A673 (cell line): ENCODE measurements at places on chromosomes 13 and 19. TPM values are rescaled to one million over a fixed set of nuclear protein-coding genes. Genes with fewer than 3 reads are reported as not detected.

- DNase-seq: no peak
- H3K4me1 ChIP-seq: no peaks in the 10 kb centered on the region
- no peaks in the 10 kb centered on the region for H3K36me3 ChIP-seq
- no peaks in the 10 kb centered on the region for H3K27me3 ChIP-seq
- H3K27ac ChIP-seq: no peak overlapping the region
- H3K4me3 ChIP-seq: no peak overlapping the region
Measured at GRCh38 chr13:64718116-64718515, 2512.0 kb downstream of the PCDH9 start.

GRCh38 chr13:95243207-95243606 lies 58.0 kb downstream of the ABCC4 start:
- H3K27ac ChIP-seq: no peak overlapping the region
- H3K4me3 ChIP-seq: no peak overlapping the region
- no peaks in the 10 kb centered on the region for H3K27me3 ChIP-seq
- H3K36me3 ChIP-seq: peaks cover 7% of the 10 kb centered on the region
- peaks cover 3% of the 10 kb centered on the region for H3K4me1 ChIP-seq

- no peaks in the 10 kb centered on the region for H3K4me1 ChIP-seq
- no peak overlapping the region for H3K27ac ChIP-seq
- no peaks in the 10 kb centered on the region for H3K36me3 ChIP-seq
- no peak for DNase-seq
- H3K27me3 ChIP-seq: no peaks in the 10 kb centered on the region
Measured at GRCh38 chr13:113534236-113534860, 43.8 kb upstream of the DCUN1D2 start.

- H3K27ac ChIP-seq: no peak overlapping the region
- no peaks in the 10 kb centered on the region for H3K4me1 ChIP-seq
- no peak overlapping the region for H3K4me3 ChIP-seq
Measured at GRCh38 chr13:112664501-112665203, 25.2 kb upstream of the ATP11A start.

ZNF490 gene
- 7.7 and 9.5 TPM in 2 replicates for total RNA-seq

NANOS2 gene
- not detected in 2 replicates for total RNA-seq

DNA sequence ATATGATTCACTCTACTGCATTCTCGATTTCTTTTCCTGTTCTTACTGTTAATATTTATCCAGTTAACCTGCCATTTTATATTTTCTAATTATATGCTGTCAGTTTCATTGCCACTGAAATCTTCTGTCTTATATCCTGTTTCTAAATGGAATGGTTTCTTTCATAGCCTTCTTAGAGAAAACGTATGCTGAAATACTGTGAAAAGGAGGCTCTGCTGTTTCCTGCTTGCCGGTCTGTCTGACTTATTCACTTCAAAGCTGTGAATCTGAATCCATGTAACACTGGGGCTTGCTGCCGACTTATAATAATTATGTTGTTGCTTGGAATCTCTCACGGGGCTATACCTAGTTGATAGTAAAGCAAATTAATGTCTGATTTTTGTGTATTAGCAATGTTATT lies 80.0 kb downstream of the GPR12 start:
- H3K27me3 ChIP-seq: no peaks in the 10 kb centered on the region
- no peaks in the 10 kb centered on the region for H3K36me3 ChIP-seq
- no peaks in the 10 kb centered on the region for H3K4me1 ChIP-seq
- no peak overlapping the region for H3K4me3 ChIP-seq
- H3K27ac ChIP-seq: no peak overlapping the region

CNMD gene
- 2.4 and 2.6 TPM in 2 replicates for total RNA-seq

GRCh38 chr13:42028113-42028799 lies 20.2 kb upstream of the DGKH start:
- H3K4me1 ChIP-seq: no peaks in the 10 kb centered on the region
- no peaks in the 10 kb centered on the region for H3K36me3 ChIP-seq
- H3K4me3 ChIP-seq: no peak overlapping the region
- no peak overlapping the region for H3K27ac ChIP-seq
- no peak for DNase-seq

GRCh38 chr13:100534147-100534843 lies 54.3 kb downstream of the GGACT start:
- H3K27me3 ChIP-seq: no peaks in the 10 kb centered on the region
- no peaks in the 10 kb centered on the region for H3K4me1 ChIP-seq
- H3K4me3 ChIP-seq: no peak overlapping the region
- no peak for DNase-seq
- H3K27ac ChIP-seq: no peak overlapping the region
- no peaks in the 10 kb centered on the region for H3K36me3 ChIP-seq

WDR88 gene
- total RNA-seq: not detected in 2 replicates

GRCh38 chr13:94959626-94960025 lies 247.3 kb upstream of the SOX21 start:
- no peak overlapping the region for H3K27ac ChIP-seq
- peaks cover 15% of the 10 kb centered on the region for H3K27me3 ChIP-seq
- H3K4me1 ChIP-seq: no peaks in the 10 kb centered on the region
- no peaks in the 10 kb centered on the region for H3K36me3 ChIP-seq
